ENCODE measurements at places on chromosomes 5 and 9.

GRCh38 chr5:117833691-117834090, 1154.7 kb downstream of the DTWD2 start:
- no peak for DNase-seq

GRCh38 chr9:97591535-97591934, 41.6 kb downstream of the TSTD2 start:
- DNase-seq = no peak

DNA sequence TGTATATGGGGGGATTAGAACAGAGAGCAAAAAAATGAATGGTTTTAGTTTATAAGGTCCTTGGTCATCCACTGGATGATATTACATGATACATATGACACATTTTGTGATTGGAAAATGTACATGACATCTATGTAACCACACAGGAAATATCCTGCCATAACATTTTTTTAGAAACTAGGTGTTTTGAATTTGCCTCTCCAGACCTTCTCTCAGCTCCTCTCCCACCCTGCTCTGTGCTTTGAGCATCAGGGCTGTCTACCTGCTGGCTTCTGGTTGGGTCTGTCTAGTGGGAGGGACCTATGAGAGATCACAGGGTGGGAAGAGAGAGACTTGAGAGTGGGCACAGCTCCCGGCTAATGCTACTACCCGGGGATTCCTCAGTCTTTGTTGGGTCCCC, 24.4 kb downstream of the AKNA start:
- DNase-seq = no peak

GRCh38 chr5:39331861-39332381, 32.4 kb downstream of the C9 start:
- peak; percentile 16 for DNase-seq

- DNase-seq = no peak
Observed at GRCh38 chr9:19464061-19464763, 55.4 kb downstream of the ACER2 start.

GRCh38 chr5:135934939-135935338, 19.8 kb downstream of the LECT2 start:
- DNase-seq = no peak

- DNase-seq = no peak
Observed at GRCh38 chr9:97555164-97555563, 53.7 kb downstream of the TMOD1 start.

DNA sequence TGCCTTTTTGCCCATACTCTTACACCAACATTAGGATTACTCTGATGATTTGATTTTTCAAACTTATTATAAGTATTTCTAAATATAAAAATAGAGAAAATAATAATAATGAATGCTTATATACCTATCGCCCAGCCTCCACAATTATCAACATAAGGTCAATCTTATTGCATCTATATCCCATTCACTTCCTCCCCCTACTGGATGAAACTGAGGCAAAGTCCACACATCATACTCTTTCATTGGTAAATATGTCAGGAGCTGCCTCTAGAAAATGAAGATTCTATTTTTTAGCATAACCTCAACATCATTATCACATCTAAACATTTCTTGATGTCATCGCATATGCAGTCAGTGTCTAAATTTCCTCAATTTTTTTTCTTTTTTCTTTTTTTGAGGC, 44.3 kb downstream of the SH3RF2 start:
- no peak for DNase-seq

- no peak for DNase-seq
Observed at GRCh38 chr5:151800532-151800931, 28.8 kb downstream of the G3BP1 start.

DNA sequence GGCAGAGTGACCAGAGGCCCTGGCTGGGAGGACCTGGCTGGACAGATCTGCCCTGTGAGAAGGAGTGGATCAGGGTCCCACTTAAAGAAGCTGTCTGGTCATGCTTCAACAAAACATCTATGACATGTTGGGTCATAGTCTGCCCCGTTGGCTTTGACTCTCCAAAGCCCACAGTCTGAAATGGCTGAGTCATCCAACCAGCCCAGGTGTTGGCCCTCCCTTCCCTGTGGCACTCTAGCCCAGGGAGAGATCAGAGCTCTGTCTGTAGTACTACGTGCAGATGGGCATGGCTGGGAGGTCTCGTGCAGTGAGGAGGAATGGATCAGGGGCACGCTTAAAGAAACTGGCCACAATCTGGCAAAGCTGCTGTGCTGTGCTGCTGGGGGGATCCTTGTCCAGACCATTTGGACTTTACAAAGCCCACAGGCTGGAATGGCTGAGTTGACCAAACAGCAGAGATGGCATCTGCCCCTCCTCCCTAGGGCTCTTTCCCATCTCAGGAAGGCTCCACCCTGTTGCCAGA, 206.1 kb downstream of the TUSC1 start:
- no peak for DNase-seq

GRCh38 chr5:73544429-73545402, 20.7 kb downstream of the ANKRA2 start:
- no peak for DNase-seq

DNA sequence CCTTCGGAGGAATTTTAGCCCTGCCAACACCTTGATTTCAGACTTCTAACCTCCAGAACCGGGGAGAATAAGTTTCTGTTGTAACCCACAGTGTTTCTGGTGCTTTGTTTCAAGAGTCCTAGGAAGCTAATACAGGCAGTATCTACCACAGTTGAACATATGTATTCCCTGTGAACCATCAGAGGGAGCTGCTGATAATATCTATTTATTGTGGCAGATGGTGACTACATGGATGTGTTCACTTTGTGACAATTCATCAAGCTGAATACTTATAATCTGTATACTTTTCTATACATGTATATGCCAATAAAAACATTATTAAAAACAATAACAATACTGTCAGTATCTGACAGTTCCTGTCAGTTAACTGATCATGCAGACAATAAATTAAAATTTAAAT, 137.2 kb upstream of the GNA14 start:
- no peak for DNase-seq
